T-helper 2 cell treated with Interferon-gamma antibody and Interleukin-4, amounts not matched to agents 100 ng/mL and 5 ng/mL, for 36 hours (primary cell): ENCODE measurements at places on chromosomes 7 and 10. TPM values are rescaled to one million over a fixed set of nuclear protein-coding genes. Genes with fewer than 3 reads are reported as not detected.

Gene CRHR2
- total RNA-seq = not detected in 2 replicates

Gene C10orf88
- 12.3 and 13.8 TPM in 2 replicates for total RNA-seq

Gene NUTM2E
- 0.11 TPM in 1 of 2 replicates, not detected in the other for total RNA-seq

Gene CHAT
- total RNA-seq = 0.14 TPM in 1 of 2 replicates, not detected in the other

Gene NME8
- not detected in 2 replicates for total RNA-seq
